ENCODE measurements at places on chromosomes 11 and 22.

GRCh38 chr11:124085997-124086846 lies 29.0 kb upstream of the VWA5A start:
- no peak for DNase-seq

GRCh38 chr22:45620706-45621105 lies 50.9 kb upstream of the ATXN10 start:
- DNase-seq: no peak

DNA sequence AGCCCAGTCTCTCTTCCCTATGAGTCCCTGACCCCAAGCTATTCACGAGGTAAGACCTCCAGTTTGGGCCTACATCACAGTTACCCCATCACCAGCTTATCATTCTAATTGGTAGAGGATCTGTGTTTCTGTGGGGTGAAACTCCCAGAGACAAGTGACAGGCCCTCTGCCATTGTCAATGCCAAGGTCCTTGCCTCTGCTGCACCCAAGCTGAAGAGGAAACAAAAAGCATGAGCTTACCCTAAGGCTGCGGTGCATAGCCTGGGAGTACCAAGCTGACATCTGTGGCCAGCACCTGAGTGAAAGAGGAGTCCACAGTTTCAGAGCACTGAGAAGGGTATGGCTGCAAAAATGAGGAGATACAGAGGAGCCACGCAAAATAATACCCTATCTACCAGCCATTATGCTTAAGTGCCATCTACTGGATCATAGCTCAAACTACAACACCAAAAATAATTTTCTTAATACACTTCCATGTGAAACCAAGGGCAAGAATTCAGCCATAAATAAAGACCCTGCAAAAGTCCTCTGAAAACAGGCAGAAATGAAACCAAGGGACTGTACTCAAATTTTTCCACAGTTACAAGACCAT lies 62.3 kb upstream of the ANO5 start:
- DNase-seq: no peak

DNA sequence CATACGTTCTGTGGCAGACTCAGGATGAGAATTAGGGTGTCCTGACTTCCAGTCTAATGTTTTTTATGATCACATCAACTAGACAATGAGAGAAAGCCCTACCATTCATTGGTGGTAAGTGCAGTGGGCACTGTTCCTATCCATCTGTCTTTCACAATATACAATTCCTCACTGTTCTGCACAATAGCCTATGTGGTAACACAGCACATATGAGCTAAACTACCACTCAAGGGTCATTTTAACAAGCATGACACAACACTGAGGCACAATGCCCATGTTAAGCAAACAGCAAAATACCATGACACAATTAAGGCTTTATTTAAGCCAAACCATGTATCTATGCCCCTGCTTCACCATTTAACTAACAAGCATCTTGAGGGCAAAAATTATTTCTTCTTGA lies 52.3 kb downstream of the SIK3 start:
- peak; percentile 35 for DNase-seq

- DNase-seq: no peak
Observed at GRCh38 chr22:47014636-47015345, 252.3 kb downstream of the TBC1D22A start.

DNA sequence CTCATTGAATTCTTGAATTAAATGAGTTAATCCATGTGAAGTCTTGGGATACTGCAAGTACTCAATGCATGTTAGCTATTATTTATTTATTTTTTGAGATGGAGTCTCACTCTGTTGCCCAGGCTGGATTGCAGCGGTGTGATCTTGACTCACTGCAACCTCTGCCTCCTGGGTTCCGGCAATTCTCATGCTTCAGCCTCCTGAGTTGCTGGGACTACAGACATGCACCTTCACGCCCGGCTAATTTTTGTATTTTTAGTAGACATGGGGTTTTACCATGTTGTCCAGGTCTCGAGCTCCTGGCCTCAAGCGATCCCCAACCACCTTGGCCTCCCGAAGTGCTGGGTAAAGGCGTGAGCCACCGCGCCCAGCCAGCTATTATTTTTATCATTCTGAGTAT lies 9.4 kb downstream of the MMP7 start:
- no peak for DNase-seq

GRCh38 chr22:44383652-44384562 lies 71.2 kb upstream of the SHISAL1 start:
- DNase-seq: no peak

- no peak for DNase-seq
Observed at GRCh38 chr11:94170953-94171352, 42.3 kb downstream of the PANX1 start.

GRCh38 chr11:79201677-79202347 lies 239.0 kb downstream of the TENM4 start:
- DNase-seq: no peak

DNA sequence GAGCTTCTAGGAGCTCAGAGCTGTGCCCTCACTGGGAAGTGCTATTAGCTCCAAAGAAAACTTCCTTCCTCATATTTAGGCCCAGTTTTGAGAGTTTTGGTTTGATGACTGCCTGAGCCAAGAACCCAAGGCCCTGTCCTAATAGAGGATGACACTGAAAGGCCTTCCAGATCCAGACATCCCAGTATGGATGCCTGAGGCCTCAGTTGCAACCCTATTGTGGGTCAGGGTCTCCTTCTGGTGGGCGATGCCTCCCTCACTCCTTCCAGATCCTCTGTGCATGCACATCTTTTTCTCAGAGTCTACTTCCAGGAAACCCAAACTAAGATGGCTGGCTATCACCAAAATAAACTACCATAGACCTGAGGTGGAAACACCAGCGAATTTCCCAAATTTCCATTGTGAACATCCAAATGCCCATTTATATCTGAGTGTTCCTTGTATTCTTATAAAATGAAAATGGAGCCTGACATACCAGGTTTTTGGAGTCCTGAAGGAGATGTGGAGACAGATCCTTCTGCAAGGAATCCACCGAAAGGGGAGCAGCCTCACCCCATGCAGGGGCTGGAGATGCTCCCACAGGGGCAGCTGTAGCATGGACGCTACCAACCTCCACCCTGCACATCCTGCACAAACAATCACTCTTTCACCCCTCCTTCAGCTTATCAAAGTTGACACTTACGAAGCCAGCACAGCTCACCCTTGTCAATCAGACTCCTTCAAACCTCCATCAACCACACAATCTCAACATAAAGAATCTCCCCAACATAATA lies 61.1 kb downstream of the GGTLC2 start:
- no peak for DNase-seq

DNA sequence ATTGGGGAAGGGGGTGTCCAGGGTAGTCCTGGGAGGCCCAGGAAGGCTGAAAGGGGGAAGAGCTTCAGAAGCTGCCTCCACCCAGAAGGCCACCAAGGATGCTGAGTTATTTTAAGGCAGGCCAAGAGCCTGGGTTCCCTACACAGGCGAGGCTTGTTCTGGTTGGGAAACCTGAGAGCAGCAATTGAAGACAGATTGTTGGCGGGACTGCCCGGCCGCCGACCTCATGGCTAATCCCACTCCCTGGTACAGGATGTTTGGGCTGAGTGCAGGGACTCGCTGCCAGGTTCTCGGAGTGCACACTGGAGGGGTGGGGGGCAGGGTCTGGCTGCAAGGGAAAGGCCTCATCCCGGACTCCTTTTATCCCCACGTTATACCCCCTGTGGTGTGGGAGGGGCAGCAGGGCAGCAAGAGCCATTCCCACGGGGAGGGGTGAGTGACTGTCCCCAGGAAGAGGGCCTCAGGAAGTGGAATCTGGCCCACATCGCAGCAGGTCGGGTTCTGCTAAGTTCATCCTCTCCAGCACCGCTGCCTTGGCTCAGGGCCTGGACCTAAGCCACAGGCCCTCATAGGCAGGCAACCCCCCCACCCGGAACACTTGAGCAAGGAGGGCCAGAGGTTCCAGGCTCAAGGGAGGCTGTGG lies 43.6 kb upstream of the PRR5 start:
- DNase-seq: no peak

Data from activated CD4-positive, alpha-beta T cell treated with anti-CD3 and anti-CD28 coated beads, Interleukin-2, amount 10 ng/mL, durations not matched to agents 24 days and 14 days (primary cell).